Stomach (tissue), 19 donors: ENCODE measurements at places on chromosomes 6 and 20. TPM values are rescaled to one million over a fixed set of nuclear protein-coding genes. Genes with fewer than 3 reads are reported as not detected.
A peak's percentile ranks its signal among the peaks of the same experiment; 100 is the strongest.

DNA sequence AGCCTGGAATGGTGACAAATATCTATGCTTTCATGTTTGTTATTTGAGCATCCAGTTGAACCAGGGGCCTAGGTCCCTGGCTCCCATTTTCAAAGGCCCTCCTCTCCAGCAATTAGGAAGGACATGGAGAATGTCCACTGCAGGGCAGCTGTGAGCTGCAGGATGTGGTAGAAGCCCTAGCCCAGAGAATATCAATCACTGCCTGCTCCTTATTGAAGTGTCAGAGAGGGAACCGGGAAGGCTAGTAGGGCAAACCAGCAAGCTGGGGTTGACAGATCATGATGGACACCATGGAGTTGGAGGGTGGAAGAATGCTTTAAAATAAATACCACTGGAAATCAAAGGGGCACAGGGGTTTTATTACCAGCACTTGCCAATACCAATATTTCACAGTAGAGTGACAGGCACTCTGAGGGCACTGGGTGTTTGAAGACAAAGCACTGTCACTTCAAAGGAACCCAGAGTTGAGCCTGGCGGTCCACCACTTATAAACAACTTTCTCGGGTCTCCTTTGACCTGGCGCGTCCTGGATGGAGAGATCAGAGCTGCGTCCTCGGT lies 47.7 kb downstream of the ZNF831 start:
- H3K27ac ChIP-seq, result no peak overlapping the region
- H3K4me1 ChIP-seq, result no peaks in the 10 kb centered on the region

DNA sequence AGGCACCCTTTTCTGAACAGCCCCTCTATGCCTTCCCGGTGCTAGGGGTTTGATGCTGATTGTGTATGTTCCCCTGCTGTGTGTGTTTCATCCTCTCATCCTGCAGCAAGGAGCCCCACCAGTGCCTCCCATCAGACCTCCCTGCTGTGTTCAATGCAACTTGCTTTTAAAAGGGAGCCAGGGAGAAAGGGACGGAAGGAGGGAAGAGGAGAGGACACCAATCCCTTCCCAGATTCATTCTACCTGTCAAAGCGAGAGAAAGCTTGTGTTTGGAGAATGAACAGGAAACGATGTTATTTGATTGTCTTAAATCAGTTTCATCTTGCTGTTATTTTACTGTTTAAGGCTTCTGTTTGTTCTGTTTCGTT lies 259.2 kb downstream of the ADGB start:
- H3K36me3 ChIP-seq, result no peaks in the 10 kb centered on the region
- peak overlapping the region; percentile 48 for H3K27ac ChIP-seq
- no peaks in the 10 kb centered on the region for H3K27me3 ChIP-seq
- peaks cover 6% of the 10 kb centered on the region for H3K4me1 ChIP-seq
- DNase-seq, result peak; percentile 25

DNA sequence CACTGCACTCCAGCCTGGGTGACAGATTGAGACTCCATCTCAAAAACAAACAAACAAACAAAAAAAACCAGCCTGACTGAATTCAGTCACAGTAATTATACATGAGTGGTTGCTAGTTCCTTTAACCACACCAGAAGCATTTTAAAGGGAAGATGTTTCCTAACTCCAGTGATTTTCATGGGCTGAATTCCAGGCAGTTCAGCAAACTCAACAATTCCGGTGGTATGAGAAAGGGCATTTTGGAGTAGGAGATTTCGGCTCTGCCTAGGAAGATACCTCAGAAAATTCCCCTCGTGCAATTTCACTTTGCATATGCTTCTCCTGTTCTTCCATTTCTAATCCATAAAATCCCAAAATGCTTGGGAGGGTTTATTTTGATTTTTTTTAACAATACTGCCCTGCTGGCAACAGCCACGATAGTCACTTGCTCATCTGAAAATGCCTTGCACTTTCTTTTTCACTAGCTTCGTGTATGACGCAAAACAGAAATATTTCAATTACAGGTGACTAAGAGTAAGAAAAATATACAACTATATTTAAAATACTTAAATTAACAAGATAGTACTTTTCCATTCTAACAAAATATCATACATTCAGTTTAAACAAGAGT lies 48.3 kb upstream of the IPCEF1 start:
- peaks cover 37% of the 10 kb centered on the region for H3K36me3 ChIP-seq
- peaks cover 14% of the 10 kb centered on the region for H3K4me1 ChIP-seq
- DNase-seq, result no peak
- H3K27me3 ChIP-seq, result no peaks in the 10 kb centered on the region

GRCh38 chr20:3678856-3679720 lies 2.7 kb downstream of the ADAM33 start:
- H3K27me3 ChIP-seq, result peaks cover 36% of the 10 kb centered on the region
- no peak for DNase-seq
- no peak overlapping the region for H3K4me3 ChIP-seq

- DNase-seq, result peak; percentile 40
- no peaks in the 10 kb centered on the region for H3K27me3 ChIP-seq
- H3K4me1 ChIP-seq, result peaks cover 8% of the 10 kb centered on the region
Measured at GRCh38 chr6:148990403-148990802, 243.6 kb downstream of the UST start.

POLR3F gene
- total RNA-seq, result 24.3 TPM

DNA sequence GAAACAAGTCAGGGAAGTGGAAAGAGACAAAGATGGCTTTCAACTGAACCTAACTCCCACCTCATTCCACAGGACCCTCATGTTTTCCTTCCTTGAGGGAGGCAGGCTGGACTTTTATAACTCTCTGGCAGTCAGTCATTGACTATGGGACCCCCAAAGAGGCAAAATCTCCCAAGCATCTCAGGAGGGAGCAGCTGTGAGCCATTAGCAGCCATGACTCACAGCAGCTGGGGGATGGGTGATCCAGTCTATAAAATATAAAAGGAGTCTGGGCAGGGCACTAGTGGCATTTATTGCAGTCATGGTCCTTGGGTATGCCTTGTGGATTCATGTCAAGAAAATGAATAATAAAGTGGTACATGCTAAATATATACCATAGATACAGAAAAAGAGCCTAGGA lies 387.0 kb upstream of the CHD6 start:
- no peak for DNase-seq
- no peaks in the 10 kb centered on the region for H3K36me3 ChIP-seq
- no peak overlapping the region for H3K4me3 ChIP-seq

GRCh38 chr6:157777344-157777743 lies 45.7 kb upstream of the SNX9 start:
- no peaks in the 10 kb centered on the region for H3K4me1 ChIP-seq
- DNase-seq, result no peak
- no peaks in the 10 kb centered on the region for H3K27me3 ChIP-seq
- H3K4me3 ChIP-seq, result no peak overlapping the region
- H3K27ac ChIP-seq, result no peak overlapping the region
- H3K36me3 ChIP-seq, result no peaks in the 10 kb centered on the region

MAS1 gene
- total RNA-seq, result not detected

DNA sequence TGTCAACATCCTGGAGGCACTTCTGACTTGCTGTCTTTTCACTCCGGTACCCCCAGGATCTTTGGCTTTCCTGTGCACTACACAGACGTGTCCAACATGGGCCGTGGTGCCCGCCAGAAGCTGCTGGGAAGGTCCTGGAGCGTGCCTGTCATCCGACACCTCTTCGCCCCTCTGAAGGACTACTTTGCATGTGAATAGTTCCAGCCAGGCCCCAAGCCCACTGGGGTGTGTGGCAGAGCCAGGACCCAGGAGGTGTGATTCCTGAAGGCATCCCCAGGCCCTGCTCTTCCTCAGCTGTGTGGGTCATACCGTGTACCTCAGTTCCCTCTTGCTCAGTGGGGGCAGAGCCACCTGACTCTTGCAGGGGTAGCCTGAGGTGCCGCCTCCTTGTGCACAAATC lies 12.0 kb upstream of the MAPRE1 start:
- no peak overlapping the region for H3K27ac ChIP-seq
- peaks cover 25% of the 10 kb centered on the region for H3K36me3 ChIP-seq

GRCh38 chr6:157652601-157653363 lies 170.3 kb upstream of the SNX9 start:
- H3K27ac ChIP-seq, result no peak overlapping the region
- H3K4me1 ChIP-seq, result peaks cover 15% of the 10 kb centered on the region
- no peaks in the 10 kb centered on the region for H3K27me3 ChIP-seq
- H3K36me3 ChIP-seq, result peaks cover 62% of the 10 kb centered on the region
- DNase-seq, result no peak

FAM50B gene
- 5.1 TPM for total RNA-seq

GRCh38 chr20:57856658-57857057 lies 146.8 kb upstream of the PMEPA1 start:
- H3K27ac ChIP-seq, result no peak overlapping the region
- no peaks in the 10 kb centered on the region for H3K4me1 ChIP-seq
- no peaks in the 10 kb centered on the region for H3K36me3 ChIP-seq
- H3K4me3 ChIP-seq, result no peak overlapping the region

PAX1 gene
- not detected for total RNA-seq

- no peak for DNase-seq
- no peaks in the 10 kb centered on the region for H3K36me3 ChIP-seq
- H3K27ac ChIP-seq, result no peak overlapping the region
- H3K4me1 ChIP-seq, result no peaks in the 10 kb centered on the region
- no peak overlapping the region for H3K4me3 ChIP-seq
- H3K27me3 ChIP-seq, result no peaks in the 10 kb centered on the region
Measured at GRCh38 chr20:15900443-15900842, 672.8 kb downstream of the KIF16B start.

GRCh38 chr6:167398214-167399050 lies 73.5 kb downstream of the TTLL2 start:
- H3K4me3 ChIP-seq, result no peak overlapping the region
- H3K4me1 ChIP-seq, result peaks cover 17% of the 10 kb centered on the region
- DNase-seq, result no peak
- no peaks in the 10 kb centered on the region for H3K27me3 ChIP-seq
- no peak overlapping the region for H3K27ac ChIP-seq

DNA sequence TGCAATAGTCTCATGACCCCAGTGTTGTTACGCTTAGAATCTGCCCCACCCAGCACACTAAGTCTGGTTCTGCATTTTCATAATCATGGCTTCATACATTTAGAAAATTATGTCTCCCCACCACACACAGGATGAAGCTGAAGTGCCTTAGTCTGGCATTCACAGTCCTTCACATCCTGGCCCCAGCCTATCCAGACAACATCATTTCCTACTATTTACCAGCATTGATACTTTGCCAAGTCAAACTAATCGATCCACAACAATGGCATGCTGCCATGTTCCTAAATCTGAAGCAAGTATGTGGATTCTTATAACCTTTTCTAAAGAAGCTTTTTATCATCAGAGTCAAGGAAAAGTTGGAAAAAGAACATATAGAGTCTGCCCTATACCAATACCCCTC lies 132.4 kb upstream of the FBXL4 start:
- no peak overlapping the region for H3K27ac ChIP-seq
- no peak for DNase-seq
- no peaks in the 10 kb centered on the region for H3K4me1 ChIP-seq
- H3K27me3 ChIP-seq, result no peaks in the 10 kb centered on the region
- H3K4me3 ChIP-seq, result no peak overlapping the region
- H3K36me3 ChIP-seq, result no peaks in the 10 kb centered on the region

DNA sequence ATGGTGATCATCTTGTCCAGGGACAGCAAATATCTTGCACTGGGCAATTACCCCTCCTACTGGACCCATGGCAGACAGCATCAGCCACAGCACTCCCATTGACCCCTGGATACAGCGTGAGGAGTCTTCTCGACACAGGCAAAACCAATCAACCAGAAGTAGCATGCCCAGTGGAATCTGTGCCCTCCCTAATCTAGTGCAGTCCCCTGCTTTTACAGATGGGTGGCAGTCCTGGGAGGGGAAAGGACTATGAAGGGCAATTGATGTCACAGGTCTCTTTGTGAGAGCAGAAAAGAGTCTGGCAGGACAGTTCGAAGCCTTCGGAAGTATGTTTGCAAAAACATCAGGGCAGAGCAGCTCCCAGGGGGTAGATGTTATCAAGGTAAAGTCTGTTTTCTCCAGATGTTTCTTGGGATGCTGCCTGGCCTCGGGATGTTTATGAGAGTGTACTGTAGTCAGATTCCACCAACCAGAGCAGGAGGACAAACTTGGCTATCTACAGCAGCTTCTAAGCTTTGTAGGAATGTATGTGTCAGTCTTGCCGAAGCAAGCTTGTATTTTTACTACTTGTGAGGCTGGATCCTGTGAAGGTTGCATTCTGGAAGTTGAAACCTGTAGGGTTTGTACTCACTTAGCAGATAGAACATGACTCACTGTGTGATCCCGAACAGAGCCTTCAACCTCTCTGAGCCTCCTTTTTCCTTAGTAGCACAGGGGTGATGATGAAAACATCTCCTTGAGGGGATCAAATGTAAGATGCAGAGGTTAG lies 63.0 kb upstream of the MYL9 start:
- H3K36me3 ChIP-seq, result peaks cover 3% of the 10 kb centered on the region
- no peak for DNase-seq
- H3K27me3 ChIP-seq, result no peaks in the 10 kb centered on the region
- no peak overlapping the region for H3K27ac ChIP-seq
- H3K4me1 ChIP-seq, result peaks cover 75% of the 10 kb centered on the region
- H3K4me3 ChIP-seq, result no peak overlapping the region

MTFR2 gene
- total RNA-seq, result 4.0 TPM

DNA sequence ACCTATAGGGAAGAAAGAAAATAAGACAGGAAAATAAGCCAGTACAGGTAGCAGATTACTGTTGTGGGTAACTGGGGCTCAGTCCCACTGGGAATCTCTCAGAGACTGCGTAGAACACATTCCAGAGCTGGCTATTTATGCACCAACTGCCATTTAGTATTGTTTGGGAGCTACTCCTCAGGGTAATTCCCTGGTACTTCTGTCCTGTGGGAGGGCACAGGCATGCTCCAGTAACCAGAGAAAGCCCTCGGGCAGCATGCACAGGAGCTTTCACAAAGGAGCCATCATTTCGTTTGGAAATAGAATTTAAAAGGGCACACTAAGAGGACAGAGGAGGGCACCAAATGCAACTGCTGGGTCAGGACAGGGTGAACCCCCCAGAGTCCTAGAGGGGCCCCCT lies 148.0 kb upstream of the LRFN2 start:
- H3K27ac ChIP-seq, result no peak overlapping the region
- H3K4me3 ChIP-seq, result no peak overlapping the region
- no peaks in the 10 kb centered on the region for H3K4me1 ChIP-seq
- no peaks in the 10 kb centered on the region for H3K27me3 ChIP-seq

PRR18 gene
- 0.18 TPM for total RNA-seq

IL20RA gene
- 3.9 TPM for total RNA-seq

DNA sequence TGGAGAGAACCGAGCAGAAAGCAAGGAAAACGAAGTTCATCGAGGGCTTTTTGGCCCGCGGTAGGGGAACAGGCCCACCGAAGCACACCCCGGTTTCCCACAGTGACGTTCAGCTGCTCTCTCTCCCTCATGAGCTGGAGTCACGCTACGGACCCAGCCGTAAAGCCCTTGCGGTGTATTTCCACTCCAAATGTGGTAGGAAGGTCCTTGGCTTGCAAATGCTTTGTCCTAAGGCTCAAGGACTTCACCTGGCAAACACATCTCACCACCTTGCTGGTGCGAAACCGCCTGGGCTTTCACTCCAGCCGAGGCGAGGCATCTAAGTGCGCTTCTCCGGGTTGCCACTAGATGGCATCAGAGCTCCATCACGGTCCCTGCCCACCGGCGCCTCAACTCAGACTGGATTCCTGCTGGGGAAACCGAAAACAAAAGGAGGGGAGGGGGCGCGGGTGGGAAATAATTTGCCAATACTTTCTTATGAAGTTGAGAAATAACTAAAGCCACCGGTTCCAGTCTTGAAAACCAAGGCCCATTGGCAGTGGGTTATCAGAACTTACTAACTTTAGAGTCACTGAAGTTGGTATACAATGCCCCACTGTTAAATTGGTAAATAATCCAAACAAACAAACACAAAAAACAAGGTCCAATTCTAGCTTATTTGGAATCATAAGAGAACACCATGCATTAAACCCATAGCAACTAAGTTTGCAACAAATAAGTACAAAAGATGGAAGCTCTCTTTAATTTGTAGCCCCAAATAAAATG lies 13.4 kb upstream of the FOXC1 start:
- H3K4me3 ChIP-seq, result peak overlapping the region; percentile 27
- DNase-seq, result peak; percentile 69
- no peaks in the 10 kb centered on the region for H3K36me3 ChIP-seq
- H3K4me1 ChIP-seq, result peaks cover 9% of the 10 kb centered on the region
- H3K27ac ChIP-seq, result no peak overlapping the region
